GM12891 (cell line): ENCODE measurements at places on chromosomes 2 and 18.

- no peak for DNase-seq
These were observed 69.8 kb downstream of the POU3F3 start for GRCh38 chr2:104923665-104924064.

- no peak for DNase-seq
These were observed 56.9 kb upstream of the NFU1 start for GRCh38 chr2:69494126-69494525.

- no peak for DNase-seq
These were observed 225.0 kb upstream of the DOK6 start for GRCh38 chr18:69175681-69176080.

- DNase-seq = no peak
These were observed 163.1 kb upstream of the MEIS1 start for GRCh38 chr2:66271777-66272176.

- no peak for DNase-seq
These were observed 25.5 kb upstream of the PGAP1 start for GRCh38 chr2:196951973-196952372.
